ENCODE measurements at places on chromosomes 16 and 17.
A peak's percentile ranks its signal among the peaks of the same experiment; 100 is the strongest.

DNA sequence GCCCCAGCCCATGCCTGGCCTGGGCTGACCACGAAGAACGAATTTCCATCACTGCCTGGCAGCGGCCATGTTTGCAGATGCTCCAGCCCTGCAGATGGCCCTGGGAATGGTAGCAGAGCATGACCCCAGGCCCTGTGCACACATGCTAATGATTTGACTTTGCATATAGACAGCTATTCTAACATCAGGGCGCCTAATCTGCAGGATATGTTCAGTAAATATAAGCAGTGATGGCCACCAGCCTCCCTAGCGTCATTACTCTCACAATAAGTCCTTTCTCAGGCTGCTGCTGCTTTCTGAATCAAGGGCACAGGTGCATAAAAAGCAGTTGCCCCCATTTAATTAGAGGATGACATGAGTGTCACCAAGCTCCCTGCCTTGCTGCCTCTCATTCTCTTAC is 24.2 kb downstream of the DNAH9 start:
- DNase-seq: no peak

DNA sequence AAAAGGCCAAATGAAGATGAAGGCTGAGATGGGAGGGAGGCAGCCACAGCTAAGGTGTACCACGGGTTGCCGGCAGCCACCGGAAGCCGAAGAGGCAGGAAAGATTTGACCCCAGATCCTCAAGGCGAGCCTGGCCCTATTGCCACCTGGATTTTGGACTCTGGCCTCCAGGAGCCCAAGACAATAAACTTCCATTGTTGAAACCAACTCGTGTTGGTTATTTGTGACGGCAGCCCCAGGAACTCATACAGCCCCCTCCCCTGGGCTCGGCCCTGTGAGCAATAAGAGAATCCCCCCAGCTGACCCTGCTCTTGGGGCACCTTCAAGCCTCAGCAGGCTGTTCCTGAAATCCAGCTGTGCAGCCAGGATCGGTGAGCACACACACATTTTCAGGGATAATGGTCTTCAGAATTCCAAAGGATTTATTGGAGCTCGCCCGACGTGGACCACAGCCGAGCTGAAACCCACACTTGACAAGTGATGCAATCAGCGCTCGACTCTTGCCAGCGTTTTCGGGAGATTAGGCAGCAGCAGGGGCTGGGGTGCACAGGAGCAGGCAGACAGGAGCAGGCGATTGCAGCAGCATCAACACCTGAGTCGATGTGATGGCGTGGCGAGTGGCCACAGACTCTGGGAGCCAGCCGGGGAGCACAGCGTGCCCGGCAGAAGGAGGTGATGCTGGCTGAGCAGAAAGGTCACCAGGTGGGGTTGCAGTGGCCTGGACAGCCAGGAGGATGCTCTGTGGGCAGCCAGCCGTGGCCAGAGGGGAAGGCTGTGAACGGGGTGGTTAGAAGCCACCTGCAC is 22.4 kb upstream of the CBX4 start:
- no peak for DNase-seq

- no peak for DNase-seq
These were observed 10.7 kb upstream of the PRR29 start for GRCh38 chr17:63987221-63988126.

DNA sequence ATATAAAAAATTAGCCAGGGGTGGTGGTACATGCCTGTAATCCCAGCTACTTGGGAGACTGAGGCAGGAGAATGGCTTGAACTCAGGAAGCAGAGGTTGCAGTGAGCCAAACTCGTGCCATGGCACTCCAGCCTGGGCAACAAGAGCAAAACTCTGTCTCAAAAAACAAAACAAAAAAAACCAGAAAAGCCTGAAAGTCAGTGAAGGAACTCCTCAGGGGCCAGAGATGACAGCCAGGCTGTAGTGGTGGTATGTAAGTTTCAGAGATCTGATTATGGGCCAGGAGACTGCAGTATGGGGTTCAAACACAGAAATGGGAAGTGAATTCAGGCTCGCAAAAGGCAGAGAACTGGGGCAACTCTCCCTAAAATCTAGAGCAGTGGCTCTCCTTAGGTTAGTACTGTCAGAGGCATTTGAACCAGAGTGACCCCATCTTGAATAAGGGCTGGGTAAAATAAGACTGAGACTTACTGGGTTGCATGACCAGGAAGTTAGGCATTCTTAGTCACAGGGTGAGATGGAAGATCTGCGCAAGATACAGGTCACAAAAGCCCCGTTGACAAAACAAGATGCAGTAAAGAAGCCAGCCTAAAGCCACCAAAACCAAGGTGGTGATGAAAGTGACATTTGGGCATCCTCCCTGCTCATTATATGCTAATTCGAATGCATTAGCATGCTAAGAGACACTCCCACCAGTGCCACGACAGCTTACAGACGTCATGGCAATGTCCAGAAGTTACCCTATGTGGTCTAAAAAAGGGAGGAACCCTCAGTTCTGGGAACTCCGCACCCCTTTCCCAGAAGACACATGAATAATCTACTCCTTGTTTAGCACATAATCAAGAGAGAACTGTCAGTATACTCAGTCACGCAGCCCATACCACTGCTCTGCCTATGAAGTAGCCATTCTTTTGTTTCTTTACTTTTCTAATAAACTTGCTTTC is 120.2 kb upstream of the XYLT1 start:
- peak; percentile 72 for DNase-seq

- no peak for DNase-seq
These were observed 142.6 kb downstream of the WSCD1 start for GRCh38 chr17:6212766-6213165.

DNA sequence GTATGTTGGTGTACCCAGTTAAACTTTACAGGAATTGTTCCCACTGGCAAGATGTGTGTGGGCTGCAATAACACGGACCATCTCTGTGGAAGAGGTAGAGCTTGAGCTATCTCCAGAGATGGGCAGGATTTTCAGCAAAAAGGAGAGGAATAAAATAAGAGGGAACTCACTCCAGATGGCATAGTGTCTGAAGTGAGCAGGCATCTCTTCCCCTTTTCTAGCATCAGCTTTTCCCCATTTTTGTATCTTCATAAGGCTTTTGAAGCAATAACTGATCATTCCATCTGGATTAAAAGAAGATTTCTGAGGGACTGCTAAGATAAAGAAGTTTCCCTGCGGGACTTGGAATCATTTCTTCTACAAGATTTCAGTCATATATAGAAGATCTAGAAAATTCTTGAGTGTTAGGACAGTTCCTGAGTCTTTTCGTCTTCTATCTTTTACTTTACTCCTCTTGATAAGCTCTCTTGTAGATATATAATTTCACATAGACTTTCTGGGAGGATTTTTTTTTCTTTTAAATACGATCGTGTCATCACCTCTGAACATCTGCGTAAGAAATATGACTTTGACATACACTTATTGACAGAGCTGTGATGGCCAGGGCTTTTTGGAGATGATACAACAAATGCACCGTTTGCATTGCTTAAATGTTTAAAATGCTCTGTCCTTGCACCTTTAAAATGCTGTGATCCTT is 2.1 kb downstream of the CPD start:
- no peak for DNase-seq

DNA sequence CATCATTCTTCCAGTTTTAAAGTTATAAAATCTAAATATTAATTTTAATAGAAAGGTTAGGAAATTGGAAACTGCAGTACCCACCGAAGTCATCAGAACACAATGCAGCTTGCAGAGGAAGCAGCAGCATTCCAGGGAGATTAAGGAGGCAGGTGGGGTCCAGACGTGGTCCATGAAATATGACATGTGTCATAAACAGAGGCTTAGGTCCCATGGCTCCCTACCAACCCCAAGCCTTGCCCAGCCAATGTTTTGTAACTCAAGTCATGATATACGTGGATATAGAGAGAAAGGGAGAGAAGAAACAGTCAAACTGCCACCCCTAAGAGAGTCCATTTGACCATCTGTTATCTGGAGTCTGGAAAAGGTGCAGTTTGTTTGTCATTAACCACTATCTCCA is 670.0 kb downstream of the TOX3 start:
- no peak for DNase-seq

GRCh38 chr17:80005360-80006338 is 30.0 kb downstream of the TBC1D16 start:
- DNase-seq: peak; percentile 65

Data from activated CD4-positive, alpha-beta T cell treated with anti-CD3 and anti-CD28 coated beads, Interleukin-2, amount 50 U/mL, for 48 hours (primary cell).